ENCODE measurements at places on chromosomes 2 and 18.

DNA sequence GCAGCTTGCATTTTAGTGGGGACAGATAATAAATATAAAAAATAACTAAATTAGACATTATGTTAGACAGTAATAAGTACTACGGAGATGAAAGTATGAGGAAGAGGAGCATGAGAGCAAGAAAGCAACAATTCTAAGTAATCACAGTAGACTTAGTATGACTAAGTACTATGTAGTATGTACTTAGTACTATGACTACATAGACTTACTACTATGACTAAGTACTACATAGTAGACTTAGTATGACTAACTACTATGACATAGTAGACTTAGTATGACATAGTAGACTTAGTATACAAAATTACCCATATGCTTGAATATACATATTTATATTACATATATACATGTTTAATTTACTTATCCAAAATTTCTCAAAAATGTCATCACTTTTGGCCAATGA lies 29.3 kb downstream of the CDH20 start:
- DNase-seq: no peak

GRCh38 chr2:135875491-135876065 lies 665 bp downstream of the MCM6 start:
- peak; percentile 80 for DNase-seq

GRCh38 chr2:197113275-197113711 lies 186.8 kb upstream of the PGAP1 start:
- DNase-seq: no peak

DNA sequence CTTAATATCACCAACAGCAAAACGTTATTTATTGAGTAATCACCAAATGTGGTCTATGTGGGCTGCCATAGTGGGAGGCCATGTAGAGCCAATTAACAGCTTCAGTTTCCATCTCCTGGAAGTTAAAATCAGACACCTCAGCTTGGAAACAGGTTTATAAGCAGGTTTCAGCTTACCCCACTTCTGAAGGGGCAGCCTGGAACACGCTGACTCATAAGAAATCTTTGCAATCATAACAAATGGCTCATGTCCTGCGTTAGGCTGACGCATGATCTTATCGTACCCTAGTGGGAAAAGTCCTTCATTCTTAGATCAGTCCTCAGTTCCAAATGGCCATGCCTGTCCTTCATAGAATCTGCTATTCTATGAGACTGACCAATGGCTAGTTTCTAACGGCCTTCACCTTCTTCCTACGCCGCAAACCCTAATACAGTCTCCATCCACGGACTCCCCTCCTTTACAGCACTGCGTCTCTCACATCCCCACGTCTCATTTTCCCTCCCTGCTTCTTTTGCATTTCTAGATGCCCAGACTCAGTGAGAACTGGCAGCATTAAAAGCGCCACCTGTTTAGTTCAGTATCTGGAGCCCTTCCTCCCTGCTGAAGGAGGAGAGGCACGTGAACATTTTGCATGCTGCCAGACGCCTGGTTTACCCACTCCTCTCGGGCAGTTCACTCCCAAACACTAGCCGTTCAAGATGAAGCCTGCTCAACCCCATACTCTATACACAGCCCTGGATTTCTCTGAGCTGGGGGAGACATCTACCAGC lies 24.2 kb upstream of the BZW1 start:
- DNase-seq: no peak

DNA sequence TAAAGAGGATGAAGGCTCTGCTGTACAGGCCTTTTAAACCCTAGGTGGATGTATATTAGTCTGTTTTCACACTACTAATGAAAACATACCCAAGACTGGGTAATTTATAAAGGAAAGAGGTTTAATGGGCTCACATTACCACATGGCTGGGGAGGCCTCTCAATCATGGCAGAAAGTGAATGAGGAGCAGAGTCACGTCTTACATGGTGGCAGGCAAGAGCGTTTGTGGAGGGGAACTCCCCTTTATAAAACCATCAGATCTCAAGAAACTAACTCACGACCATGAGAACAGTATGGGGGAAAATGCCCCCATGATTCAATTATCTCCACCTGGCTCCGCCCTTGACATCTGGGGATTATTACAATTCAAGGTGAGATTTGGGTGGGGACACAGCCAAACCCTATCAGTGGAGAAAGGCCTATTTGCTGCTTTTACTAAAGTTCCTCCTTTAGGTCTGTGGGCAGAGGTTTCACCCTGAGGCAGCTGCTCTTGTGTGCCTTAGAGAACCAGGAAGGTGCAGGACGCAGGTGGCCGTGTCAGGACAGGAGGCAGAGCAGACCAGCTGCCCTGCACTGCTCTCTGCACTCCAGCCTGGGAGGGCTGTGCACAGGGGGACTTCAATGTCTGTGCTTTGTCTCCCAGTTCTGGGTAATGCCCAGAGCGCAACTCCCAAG lies 178.8 kb upstream of the HDAC4 start:
- DNase-seq: no peak

DNA sequence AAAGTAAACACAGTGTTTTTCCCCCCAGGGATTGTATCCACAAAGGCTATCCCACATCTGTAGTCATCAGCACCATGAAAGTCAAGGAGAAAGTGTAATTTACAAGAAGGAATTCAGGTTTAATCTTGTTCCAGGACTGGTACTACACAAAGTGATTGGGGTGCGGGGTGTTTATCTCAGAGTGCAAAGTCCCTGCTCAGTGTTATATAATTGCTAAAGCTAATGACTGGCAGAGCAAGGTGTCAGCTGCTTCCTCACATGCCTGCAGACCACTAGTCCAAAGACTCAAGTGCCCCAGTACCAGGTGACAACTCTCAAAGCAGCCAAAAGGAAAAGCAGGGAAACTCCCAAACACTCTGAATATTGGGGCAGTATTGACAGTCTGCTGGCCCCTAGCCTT lies 40.4 kb upstream of the PDCL3 start:
- no peak for DNase-seq

DNA sequence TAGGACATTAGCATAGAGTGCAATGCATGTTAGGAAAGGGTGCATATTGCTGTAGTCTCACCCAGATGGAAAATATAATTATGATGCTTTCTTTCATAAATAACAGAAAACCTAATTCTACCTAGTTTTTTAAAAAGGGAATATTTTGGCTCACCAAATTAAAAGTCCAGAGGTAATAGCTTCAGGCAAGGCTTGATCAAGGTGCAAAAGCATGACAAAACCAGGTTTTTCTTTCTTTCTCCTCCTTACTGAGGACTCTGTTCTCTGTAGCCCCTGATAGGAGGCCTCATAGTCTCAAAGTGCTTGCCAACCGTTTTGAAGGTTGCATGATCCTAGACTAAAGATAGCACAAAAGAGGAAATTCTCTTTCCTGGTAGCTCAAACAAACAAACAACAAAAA lies 349.9 kb downstream of the CTNNA2 start:
- DNase-seq: no peak

DNA sequence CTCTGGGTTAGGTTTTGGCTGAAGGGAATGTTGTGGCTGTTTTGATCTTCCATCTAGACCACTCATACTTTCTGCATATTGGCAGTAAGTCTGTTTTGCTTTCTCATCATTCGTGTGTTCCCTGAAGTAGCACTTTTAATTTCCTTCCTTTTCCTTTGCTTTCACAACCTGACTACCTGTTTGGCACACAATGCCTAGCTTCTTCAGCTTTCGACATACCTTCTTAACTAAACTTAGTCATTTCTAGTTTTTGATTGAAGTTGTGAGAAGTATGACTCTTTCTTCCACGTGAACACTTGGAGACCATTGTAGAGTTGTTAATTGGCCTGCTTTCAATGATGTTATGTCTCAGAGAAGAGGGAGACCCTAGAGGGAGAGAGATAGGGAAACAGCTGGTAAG lies 123.6 kb upstream of the EPB41L3 start:
- DNase-seq: no peak

- no peak for DNase-seq
Measured at GRCh38 chr18:28158083-28158581, 18.8 kb downstream of the CDH2 start.

- DNase-seq: no peak
Measured at GRCh38 chr18:46474487-46475389, 182.3 kb downstream of the LOXHD1 start.

- no peak for DNase-seq
Measured at GRCh38 chr2:171181064-171182049, 20.7 kb upstream of the TLK1 start.

DNA sequence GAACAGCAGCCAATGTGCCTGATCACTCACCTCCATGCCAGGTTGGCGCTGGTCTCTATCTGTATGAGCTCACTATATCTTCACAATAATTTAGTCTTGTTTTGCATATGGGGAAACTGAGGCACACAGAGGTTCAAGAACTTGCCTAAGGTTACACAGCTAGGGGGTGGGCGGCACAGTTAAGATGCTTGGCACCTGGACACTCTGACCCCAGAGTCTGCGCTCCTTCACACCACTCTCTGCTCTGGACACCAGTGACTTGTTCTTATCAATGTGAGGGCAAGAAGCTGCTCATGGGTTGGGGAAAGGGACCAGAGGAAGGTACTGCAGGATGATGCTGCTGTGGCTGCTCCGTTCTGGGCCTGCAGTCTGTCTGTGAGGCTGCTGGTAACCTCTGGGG lies 27.1 kb downstream of the FBLN7 start:
- no peak for DNase-seq

DNA sequence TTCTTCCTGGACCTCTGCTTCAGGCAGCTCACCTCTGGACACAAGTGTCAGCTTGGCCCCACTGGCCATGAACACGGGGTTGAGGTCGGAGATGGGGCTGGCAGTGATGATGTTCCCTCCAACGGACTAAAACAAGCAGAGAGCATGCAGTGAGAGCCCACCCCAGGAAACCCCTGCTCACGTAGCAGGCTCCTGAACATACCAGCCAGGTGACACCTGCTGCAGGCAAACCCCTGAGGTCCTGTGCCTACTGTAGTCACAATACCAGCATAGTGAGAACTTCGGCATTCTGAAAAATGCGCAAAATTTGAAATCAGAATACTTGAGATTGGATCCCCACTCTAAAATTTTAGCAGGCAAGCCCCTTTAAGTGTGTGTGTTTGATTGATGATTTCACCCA lies 32.9 kb downstream of the XDH start:
- no peak for DNase-seq

DNA sequence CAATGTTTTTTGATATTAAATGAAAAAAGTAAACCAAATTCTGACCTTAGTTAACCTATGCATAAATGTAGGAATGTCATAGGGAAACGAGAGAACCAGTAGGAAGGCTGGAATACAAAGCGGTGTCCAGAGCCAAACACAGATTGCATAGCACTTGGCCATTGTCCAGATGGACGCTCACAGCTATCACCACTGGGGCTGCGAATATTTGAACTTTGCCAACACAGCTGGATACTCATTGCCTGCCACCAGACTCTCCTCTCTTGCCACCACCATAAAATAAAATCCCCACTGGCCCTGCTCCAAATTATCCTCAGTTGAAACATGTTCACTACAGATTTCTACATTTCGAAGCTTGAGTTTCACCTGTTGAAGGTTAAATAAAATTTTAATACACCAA lies 159.3 kb upstream of the GULP1 start:
- DNase-seq: no peak

- DNase-seq: no peak
Measured at GRCh38 chr2:65278531-65278981, 50.9 kb downstream of the ACTR2 start.

DNA sequence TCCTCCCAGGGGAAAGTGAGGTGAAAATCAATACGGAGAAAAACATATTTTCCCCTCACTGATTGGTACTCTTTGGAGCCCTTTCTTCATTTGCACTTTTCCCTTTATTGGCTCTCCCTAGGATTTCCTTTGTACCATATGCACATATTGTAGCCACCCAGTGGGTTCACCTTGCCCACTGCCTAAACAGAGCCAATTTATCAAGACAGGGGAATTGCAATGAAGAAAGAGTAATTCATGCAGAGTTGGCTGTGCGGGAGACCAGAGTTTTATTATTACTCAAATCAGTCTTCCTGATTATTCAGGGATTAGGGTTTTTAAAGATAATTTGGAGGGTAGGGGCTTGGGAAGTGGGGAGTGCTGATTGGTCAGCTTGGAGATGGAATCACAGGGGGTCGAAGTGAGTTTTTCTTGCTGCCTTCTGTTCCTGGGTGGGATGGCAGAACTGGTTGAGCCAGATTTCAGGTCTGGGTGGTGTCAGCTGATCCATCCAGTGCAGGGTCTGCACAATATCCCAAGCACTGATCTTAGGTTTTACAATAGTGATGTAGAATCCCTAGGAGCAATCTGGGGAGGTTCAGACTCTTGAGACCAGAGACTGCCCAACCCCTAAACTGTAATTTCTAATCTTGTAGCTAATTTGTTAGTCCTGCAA lies 15.1 kb upstream of the KCNE4 start:
- DNase-seq: no peak

DNA sequence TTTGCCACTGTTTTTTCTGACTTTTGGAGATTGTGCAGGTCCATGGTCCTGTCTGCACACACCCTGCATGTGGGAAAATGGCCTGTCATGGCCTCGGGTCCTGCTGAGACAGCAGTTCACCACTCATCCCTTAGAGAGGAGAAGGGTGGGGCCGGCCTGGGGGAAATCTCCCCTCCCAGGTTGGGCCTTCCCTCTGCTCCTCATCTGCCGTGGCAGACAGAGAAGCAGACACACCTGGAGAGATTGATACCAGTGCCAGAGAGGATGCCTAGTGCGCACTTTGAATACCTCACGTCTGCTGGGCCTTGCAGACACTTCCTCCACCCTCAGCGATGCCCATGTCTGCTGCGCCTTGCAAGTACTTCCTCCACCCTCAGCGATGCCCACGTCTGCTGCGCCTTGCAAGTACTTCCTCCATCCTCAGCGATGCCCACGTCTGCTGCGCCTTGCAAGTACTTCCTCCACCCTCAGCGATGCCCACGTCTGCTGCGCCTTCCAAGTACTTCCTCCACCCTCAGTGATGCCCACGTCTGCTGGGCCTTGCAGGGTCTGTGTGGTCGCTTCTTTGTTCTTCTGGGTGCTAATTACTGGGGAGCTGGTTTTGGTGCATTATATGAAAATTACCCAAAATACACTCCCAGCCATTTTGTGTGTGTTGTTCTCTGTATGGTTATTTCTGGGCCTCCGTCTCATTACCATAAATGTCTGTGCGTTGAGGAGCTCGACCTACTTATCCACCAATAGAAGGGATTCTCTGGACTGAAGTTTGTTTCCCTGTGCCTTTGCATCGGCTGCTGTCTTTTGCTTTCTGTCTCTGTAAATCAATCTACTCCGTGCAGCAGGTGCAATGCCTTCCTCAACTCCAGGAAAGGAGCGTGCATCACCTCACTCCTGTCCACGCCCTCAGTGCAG lies 186.9 kb upstream of the PXDN start:
- no peak for DNase-seq

DNA sequence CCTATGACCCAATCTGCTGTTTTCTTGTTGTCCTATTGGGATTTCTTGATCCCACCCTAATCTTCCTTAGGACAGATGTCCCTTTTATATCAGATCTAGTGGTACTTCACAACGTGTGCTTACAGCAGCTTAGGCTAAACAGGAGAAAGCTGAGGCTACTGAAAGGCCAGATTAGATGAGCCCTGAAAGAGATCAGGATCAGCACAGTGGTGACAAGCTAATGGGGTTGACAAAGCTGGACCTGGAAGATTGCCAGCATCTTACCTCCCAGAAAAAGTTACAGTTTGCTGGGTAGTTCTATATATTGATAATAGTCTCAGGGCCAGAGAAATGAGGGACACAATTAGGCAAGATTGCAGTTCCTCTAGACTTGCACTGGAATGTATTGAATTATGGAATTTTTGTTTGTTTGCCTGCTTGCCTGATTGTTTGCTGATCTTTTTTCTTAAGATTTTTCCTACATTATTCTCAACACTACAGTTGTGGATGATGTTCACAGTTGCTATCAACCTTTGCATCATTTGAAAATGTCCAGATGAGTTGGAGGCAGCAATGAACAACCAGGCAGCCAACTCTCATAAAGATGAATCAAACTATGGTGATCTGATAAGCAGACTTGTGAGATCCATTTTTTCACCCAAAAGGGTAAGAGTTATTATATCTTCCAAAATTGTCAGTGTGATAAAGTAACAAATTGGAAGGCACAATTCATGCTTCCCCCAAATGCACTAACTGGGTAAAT lies 49.1 kb upstream of the PIK3C3 start:
- DNase-seq: no peak

Measured in stimulated activated naive CD8-positive, alpha-beta T cell treated with anti-CD3 and anti-CD28 coated beads, Interleukin-15, Interleukin-2, amounts not matched to agents 100 U/mL and 50 U/mL, for 24 hours (primary cell).